ENCODE measurements at places on chromosomes 6 and 20. TPM values are rescaled to one million over a fixed set of nuclear protein-coding genes. Genes with fewer than 3 reads are reported as not detected.

DNA sequence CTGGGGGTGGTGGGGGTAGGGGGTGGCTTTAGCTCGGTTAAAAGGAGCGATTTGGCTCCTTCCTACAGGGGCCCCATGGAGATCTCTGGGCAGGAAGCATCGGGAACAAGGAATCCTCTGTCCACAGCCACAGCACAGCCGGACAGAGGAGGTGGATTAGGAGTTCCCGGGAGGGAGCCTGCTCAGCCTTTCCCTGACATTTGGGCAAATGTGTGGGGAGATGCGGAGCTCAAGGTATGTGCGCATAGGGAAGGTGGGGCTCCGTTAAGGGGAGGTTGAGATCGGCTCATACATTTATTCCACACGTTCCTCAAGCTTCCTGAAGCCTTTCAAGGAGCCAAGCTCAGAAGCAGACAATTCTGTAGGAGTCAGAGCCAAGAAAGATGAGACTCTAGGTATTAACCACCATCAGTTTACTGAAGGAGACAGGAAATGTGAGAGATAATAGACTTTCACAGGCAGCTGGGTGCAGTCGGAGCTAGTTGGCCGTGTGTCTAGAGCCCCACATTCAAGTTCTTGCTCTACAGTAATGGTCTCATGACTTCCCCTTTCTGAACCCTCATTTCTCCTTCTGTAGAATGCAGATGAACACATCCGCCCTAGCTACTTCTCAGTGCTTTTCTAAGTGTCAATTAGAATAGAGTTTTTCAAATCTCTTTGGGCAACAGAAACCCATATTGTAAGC, 40.8 kb upstream of the EPB41L1 start:
- DNase-seq = peak; percentile 82

DNA sequence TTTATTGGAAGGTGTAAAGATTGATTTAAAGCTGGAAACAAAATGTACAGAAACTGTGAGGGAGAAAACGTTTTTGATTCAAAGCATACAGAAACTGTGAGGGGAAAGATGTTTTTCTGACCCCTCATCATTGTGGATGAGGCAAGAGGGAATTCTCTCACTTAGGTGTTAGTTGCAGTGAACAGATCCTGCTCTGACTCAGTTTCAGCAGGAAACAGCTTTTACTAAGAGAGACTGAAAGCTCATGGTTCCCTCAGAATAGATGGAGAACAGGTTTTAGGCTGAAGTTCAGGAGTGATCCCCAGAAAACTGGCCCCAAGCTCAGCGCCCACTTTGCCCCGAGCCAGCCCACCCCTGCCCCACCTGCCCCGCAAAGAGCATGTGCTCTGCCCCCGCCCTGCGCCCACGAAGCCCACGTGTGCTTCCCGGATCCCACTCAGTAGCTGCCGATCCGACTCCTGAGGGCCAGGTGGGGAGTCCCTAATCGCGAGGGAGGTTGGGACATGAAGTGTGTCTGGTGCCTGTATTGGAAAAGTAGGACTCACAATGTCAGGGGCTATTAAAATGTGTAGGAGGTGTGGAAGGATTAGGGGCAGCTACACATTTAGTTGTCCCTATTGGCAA, 41.2 kb downstream of the DUSP22 start:
- no peak for DNase-seq

GRCh38 chr6:31750411-31751022, 10.7 kb downstream of the MSH5 start:
- no peak for DNase-seq

- no peak for DNase-seq
Observed at GRCh38 chr20:2604506-2604835, 48.0 kb upstream of the NOP56 start.

DNA sequence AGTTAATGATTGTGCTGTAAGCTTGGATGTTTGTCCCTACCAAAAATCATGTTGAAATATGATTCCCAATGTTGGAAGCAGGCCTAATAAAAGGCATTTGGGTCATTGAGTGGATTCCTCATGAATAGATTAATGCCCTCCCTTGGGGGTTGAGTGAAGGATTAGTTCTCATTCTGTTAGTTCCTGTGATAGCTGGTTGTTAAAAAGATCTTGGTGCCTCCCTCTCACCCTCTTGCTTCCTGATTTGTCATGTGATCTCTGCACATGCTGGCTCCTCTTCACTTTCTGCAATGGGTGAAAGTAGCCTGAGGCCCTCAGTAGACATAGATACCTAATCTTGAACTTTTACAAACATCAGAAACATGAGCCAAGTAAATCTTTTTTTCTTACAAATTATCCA, 115.6 kb upstream of the HCRTR2 start:
- DNase-seq = no peak

GRCh38 chr6:25050356-25050755, 114.6 kb upstream of the RIPOR2 start:
- DNase-seq = peak; percentile 97

Gene MYLK2
- total RNA-seq = 0.22 TPM

Gene OR2J3
- not detected for total RNA-seq

Gene SOBP
- 17.8 TPM for total RNA-seq

Gene FKBP1C
- not detected for total RNA-seq

Gene TRERF1
- total RNA-seq = 30.2 TPM

Measured in Karpas-422 (cell line).